ENCODE measurements at places on chromosomes 11 and 22.
A peak's percentile ranks its signal among the peaks of the same experiment; 100 is the strongest.

DNA sequence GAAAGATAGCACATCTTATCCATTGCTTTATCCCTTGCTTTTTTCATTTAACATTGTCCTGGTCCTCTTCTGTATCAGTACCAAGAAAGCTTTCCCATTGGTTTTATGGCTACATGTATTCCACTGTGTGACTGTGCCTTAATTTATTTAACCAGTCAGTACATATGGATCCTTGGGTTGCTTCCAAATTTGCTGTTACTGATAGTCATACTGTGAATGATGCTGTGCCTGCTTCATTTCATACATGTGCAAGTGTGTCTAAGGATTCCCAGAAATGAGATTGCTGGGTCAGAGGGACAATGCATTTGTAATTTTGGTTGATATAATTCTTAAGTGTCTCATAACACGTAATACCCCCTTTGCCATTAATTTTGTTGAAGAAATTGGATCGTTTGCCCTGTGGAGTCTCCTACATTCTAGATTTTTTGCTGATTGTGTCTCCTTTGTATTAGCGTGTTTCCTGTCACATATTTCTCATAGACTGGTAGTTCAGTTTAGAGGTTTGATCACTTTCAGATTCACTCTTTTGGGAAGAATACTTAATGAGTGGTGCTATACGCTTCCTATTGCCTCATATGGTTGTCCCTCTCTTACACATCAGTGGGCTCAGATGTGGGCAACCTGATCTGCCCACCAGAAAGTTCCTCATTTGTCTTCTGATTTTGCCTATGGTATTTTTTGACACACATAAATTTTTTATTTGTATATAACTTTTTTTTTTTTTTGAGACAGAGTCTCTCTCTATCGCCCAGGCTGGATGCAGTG, 35.3 kb downstream of the MYBPC3 start:
- DNase-seq: no peak

- DNase-seq: no peak
Measured at GRCh38 chr11:124470561-124471227, 25.2 kb upstream of the OR8B8 start.

GRCh38 chr11:76071090-76071489, 135.2 kb downstream of the WNT11 start:
- DNase-seq: peak; percentile 35

DNA sequence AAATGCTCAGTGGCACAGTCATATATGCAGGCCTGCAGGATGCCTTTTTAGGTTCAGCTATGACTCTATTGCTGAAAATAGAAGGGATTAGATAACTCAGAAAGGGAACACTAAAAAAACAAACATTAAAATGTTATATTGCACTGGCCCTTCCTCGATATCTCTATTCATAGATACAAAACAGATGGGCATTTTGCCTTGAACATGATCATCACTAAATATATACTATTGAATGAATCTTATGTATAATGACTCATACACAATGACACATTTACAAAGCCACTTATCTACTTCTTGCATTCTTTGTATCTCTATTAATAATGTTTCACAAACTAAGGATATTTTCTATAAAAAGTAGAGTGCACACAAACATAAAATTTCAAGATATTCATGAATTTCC, 2352.8 kb upstream of the RAG2 start:
- no peak for DNase-seq

- no peak for DNase-seq
Measured at GRCh38 chr11:79367844-79368243, 73.0 kb downstream of the TENM4 start.
